NCI-H1694 (cell line): ENCODE measurements at places on chromosomes 5 and 9.

GRCh38 chr9:95724253-95724991 lies 151.1 kb upstream of the ERCC6L2 start:
- no peak for DNase-seq

GRCh38 chr5:14428302-14429081 lies 153.1 kb upstream of the OTULINL start:
- DNase-seq = no peak

DNA sequence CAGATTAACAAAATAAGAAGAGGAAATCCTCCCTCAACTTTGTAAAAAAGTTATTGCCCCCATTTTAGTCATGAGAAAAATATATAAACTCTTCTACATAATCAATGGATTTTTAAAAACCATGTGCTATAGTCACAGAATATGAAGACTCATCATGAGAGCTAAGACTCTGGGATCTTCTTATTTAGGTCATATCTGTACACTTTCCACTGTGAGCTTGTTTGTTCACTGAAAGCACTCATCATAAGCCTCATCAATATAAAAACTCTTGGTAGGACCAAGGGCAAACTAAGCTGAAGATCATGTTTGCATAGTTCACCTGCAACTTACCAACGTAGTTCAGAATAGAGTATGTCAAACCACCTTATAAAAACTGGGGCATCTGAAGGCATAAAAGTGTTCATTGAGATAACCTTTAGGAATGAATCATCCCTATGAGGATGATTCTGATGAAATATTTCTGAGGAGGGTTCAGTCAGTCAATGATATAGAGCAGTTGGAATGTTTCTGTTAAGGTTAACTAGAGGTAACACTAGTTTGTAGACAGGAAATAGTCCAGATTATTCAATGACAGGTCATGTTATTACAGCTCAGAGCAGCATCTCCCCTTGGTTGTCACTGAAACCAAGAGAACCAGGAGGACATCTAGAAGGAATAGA lies 289.9 kb upstream of the SMC2 start:
- no peak for DNase-seq

DNA sequence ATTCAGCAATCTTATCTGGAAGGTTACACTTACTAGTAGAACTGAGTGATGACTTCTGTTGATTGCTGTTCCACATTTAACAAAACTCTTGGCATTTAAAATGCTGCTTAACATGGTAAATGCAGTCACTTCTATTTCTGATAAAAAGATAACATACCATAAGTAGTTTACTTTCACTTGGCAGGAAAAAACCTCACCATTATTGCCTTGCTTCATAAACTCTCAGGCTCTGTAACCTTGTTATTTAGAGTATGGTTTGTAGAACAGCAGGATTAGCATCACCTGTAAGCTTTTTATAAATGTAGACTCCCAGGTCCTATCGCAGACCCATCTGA lies 55.5 kb downstream of the AUH start:
- DNase-seq = no peak
